Endothelial cell (in vitro differentiated cells): ENCODE measurements at places on chromosomes 7 and 10. TPM values are rescaled to one million over a fixed set of nuclear protein-coding genes. Genes with fewer than 3 reads are reported as not detected.

DNA sequence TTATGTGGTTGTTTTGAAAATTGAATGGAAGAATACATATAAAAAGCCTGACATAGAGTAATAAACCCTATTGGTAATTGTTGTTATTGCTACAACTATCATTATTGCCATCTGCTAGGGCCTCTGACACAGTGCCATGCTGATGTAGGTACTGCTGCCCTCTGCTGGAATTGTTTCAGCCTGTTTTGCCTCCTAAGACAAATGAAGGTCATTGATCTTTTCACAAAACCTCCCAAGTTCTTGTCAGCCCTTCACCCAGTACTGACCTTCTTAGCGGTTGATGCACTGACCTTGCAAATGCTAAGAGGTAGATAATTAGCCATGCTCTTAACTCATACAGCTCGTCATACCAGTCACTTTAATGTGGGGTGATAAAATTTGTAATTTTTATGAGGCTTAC lies 975.2 kb downstream of the SORCS1 start:
- peak; percentile 58 for DNase-seq

DNA sequence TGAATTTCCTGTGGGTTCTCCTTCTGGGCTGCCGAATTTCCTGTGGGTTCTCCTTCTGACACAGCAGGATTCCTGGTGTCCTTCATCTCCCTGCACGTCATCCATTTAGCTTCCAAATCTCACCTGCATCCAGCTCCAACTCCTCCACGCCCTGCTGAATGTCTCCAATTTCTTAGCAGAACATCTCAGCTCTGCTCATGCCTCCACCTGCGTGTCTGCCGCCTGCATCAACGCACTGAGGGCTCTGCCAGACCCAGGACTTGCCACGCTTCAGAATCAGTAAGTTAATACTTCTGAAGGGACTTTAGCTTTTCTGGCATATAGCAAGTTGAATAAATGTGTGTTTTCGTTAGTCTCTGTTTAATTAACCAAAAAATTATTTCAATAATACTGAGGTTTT lies 31.1 kb upstream of the VIPR2 start:
- no peak for DNase-seq

DNA sequence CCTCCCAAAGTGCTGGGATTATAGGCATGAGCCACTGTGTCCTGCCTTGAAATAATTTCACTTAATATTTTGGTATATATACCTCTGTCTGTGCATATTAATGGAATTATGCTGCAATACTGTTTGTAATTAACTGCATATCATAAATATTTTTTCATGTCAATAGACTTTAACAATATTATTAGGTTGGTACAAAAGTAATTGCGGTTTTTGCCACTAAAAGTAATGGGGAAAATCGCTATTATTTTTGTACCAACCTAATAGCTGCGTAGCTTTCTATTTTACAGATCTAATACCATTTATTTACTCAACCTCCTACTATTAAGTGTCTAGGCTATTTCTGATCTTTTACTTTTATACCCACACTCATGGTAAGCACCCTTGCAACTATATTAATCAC lies 3.9 kb upstream of the PDE6C start:
- DNase-seq, result no peak

GRCh38 chr7:91019686-91020385 lies 244.4 kb upstream of the FZD1 start:
- no peak for DNase-seq

DNA sequence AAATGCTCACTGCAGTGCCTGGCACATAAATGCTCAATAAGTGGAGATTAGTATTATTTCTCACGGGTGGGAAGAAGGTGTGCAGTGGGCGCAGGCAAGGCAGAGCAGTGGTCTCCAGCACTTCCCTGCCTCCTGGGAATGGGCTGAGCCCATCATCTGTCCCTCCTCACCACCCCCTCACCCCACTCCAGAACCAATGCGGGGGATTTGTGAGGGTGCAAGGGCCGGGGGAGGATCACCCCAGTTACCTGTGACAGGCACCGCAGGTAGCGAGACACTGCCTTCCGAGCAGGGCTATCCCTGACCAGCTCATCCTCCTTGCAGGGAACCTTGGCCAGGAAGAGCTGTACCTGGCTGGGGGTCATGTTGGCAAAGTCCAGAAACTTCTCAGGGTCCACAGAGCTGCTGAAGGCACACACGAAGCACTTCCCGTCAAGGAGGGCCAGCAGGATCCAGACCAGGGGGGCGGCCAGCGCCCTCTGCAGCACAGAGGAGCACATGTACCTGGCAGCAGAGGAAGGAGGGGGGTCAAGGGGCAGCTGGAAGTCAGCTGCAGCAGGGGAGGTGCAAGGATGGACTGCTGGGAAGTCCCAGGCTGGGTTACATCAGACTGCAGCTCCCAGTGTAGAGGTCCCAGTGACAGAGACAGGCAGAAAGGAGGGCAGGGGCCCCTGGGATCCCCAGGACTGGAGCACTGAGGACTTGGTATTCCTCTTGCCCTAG lies 2.8 kb downstream of the CALHM3 start:
- DNase-seq, result peak; percentile 46

DNA sequence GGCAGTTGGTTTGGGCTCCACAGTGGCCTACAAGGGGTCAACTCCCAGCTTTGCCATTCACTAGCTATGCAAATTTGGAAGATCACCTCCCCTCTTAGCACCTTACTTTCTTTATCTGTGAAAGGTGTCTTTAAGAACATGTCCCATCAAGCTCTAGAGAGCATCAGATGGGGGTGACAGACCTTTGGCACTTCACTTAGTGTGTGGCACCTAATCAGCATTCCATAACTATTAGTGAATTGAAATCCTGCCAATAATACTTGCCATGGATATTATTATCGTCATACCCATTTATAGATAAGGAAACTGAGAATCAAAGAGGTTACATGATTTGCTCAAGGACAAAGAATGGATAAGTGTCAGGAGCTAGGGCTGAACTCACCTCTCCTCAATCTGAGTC lies 51.9 kb downstream of the PLPP4 start:
- no peak for DNase-seq

DNA sequence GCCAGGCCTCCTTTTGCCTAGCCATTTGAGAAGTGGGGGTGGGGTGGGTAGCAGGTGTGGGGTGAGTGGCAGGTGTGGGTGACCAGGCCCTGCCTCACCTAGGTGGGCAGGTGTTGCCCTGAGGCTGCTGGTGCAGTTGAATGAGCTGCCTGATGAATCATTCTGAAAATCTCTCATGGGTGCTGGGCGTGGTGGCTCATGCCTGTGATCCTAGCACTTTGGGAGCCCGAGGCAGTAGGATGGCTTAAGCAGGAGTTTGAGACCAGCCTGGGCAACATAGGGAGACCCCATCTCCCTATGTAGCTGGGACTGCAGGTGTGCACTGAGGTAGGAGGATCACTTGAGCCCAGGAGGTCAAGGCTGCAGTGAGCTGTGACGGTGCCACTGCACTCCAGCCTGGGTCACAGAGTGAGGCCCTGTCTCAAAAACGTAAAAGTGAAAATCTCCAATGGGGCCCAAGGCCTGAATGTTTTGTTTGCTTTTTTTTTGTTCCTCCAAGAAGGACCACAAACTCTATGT lies 17.7 kb downstream of the TSPAN14 start:
- no peak for DNase-seq

GRCh38 chr7:97307521-97308108 lies 190.1 kb downstream of the SDHAF3 start:
- DNase-seq, result no peak

- DNase-seq, result peak; percentile 44
These were observed 6.5 kb downstream of the MNX1 start for GRCh38 chr7:157003756-157004520.

GRCh38 chr10:88840104-88840503 lies 11.5 kb downstream of the ANKRD22 start:
- DNase-seq, result no peak

DNA sequence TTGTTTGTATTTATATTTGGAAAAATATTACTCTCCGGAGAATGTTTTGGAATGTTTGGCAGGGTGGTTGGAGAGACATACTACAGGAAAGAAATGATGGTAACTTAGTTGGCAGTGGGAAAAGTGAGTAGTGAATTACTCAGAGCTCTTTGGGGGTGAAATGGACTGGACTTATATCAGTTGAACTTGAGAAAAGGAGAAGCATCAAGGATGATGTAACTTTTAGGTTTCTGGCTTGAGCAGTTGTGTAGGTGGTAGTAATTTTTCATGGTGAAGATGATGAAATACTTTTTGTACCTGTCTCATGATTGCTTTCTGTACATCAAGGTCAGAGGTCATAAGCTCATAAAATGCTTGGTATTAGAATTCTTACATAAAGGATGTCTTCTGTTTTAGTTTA lies 617.2 kb downstream of the AUTS2 start:
- DNase-seq, result no peak

DNA sequence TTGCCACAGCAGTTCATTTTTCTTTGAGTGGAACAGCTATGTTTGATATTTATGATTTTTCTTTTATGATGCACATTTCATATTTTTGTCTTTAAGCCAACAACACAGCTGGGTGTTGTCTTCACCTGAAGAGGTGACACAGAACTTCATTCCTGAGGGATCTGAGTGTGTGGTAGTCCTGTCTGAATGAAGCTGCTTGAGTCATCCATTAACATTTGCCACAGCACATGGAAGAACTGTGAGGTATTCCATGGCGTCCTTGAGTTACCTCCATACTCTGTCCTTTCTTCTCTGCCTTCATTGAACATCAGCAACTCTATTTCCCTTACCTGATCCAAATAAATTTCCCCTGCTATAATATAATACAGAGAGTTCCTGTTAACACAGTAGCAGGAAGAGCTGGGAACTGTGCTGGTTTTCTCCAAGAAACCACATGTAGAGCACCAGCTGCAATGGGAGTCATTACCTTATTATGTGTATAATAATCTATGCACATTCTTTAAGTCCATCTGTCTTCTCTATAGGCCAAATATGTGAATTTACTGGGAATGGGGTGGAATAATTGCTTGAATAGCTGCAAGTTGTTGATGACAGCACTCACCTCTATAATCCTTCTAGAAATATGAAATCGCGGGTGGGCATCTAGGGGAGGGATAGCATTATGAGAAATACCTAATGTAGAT lies 72.4 kb upstream of the TAC1 start:
- no peak for DNase-seq

GRCh38 chr7:29852457-29852856 lies 46.1 kb downstream of the WIPF3 start:
- no peak for DNase-seq

DNA sequence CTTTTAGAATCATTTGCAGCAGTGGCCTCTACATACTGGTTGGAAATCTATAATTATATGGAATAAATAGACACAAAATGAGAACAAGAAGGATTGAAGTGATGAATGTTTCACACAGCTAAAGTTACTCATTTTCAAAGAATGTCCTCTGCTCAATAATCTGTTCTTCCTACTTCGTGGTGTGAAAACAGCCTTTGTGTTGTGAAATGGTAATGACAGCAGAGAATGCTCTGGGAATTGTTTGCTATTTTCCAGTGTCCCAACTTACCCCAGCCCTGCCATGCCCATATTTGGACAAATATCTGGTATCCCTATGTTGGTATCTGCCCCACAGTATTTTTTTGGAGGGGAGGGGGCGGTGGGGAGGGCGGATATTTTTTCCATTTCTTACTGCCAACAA lies 130.4 kb downstream of the GLI3 start:
- no peak for DNase-seq

The LRRN3 gene
- total RNA-seq, result not detected

The NUDCD3 gene
- total RNA-seq, result 97.5 TPM

The PRR15 gene
- total RNA-seq, result 2.9 TPM

The CLRN3 gene
- total RNA-seq, result 0.31 TPM

The INPP5F gene
- 45.7 TPM for total RNA-seq

The MMD2 gene
- total RNA-seq, result not detected

The ANKRD30A gene
- total RNA-seq, result not detected

The SEMA4G gene
- total RNA-seq, result 8.0 TPM

The HGF gene
- total RNA-seq, result 0.82 TPM

The KCP gene
- 4.3 TPM for total RNA-seq
